ENCODE measurements at places on chromosomes 12 and 14.
A peak's percentile ranks its signal among the peaks of the same experiment; 100 is the strongest.

DNA sequence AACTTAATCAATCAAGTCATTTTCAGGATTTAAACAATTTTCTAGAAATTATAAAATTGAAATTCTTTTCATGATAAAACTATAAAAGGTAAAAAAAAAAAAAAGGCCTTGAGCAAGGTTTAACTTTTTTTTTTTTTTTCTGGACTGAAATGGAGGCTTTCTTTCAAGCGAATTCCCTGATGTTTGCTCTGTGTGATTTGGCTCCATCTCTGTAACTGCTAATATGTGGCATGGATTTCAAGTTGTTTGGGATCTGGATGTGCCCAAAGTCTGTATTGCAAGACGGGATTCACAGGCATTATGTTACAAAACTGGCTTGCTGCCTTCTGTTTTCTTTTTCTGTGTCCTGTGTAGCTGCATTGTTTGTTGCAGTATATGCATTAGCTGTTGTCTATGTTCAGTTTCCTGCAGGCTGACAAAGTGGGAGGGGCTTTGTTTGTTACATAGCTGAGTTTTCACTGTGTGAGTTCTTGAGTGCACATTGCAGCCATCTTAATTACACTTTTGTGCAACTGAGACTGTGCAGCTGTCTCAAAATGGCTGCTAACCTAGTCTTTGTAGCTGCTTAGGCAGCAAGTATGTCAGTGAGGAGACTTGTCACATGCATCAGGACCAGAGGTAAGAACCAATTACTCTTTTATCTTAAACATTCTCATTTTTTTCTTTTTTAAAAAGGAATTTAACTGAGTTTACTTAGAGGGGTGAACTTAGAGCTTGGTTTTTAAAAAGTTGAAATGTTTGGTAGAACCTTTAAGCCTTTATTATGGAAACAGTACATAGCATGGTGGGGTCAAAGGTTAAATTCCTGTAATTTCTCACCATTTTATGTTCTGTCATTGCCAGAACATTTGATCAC is 19.5 kb downstream of the ATF7IP start:
- peak; percentile 14 for DNase-seq

DNA sequence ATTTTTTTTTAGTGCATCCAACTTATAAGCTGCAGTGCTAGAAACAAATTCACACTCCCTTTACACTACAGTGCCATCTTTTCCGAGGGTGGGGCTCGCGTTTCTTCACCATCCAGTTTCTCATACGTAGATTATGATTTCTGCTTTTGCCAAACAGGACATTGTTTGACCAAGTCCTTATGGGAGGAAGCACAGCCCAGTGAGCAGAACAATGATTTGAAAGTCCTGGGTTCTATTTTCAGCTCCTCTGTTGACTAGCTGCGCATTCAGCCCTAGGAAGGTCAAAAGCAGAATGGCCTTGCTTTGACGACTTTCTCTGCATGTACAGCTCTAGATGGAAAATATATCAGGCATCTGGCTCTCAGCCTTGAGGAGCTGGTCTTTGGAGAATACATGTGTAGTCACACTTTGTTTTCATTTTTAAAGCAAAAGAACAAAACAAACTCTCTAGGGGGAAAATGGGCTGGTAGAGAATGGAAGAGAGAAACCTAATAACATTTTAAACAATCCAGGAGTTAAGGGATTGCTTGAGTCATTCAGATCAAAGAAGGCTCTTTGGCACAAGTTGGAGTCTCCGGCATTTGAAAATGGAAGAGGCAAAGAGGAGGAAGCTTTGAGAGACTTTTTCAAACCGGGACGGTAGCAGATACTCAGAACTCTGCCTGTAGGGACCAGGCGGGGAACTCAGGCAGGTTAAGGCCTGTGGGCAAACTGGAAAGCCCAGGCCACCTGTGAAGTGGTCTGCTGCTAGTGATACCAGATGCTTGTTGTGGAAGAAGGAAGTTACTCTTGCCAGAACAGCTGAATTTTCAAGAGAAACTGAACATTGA is 257.3 kb upstream of the PLEKHG7 start:
- no peak for DNase-seq

GRCh38 chr14:77554207-77554606 is 55.6 kb upstream of the ISM2 start:
- no peak for DNase-seq

- DNase-seq, result no peak
These were observed 362.6 kb upstream of the CLEC14A start for GRCh38 chr14:38618514-38618913.

- no peak for DNase-seq
These were observed 28.7 kb downstream of the CRACR2A start for GRCh38 chr12:3723916-3724805.

GRCh38 chr14:104141621-104142091 is 3.3 kb downstream of the KIF26A start:
- DNase-seq, result no peak

DNA sequence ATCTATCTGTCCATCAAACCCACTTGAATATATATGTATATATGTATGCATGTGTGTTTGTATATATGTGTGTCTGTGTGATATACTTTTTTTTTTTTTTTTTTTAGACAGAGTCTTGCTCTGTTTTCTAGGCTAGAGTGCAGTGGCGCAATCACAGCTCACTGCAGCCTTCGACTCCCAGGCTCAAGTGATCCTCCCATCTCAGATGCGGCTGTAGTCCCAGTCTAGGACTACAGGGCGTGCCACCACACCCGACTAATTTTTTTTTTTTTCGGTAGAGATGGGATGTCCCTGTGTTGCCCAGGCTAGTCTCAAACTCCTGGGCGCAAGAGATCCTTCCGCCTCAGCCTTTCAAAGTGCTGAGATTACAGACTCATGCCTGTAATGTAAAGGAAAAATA is 13.0 kb upstream of the APOBEC1 start:
- no peak for DNase-seq

- no peak for DNase-seq
These were observed 40.8 kb upstream of the POC1B start for GRCh38 chr12:89566615-89567014.

DNA sequence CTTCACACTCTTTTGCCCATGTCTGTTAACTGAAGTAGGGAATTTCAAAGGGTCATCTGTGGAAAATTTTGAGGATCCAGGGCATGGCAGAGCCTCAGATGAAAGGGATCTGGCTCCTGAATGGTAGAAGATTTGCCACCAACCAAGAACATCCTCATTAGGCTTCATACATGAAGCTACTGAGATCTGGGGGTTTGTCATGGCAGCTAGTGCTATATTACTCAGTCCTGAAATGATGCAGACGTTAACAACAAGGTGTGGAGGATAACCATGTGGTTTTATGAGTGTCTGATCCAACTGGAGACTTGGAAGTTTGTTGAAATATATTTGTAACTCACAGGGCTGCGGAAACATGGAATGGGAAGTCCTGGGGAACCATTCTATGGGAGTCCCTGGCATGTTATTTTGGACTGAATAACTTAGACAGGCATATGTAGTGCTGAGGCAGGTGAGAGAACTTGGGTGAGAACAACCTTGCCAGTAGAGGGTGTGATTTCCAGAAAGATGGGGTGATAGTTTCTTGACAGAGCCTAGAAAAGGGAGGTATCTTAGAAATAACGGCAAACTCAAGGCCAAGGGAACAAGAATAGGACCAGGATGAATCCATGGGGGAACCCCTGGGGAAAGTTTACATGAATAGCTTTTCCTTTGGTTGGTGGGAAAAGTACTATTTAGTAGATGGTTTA is 42.0 kb upstream of the C12orf75 start:
- DNase-seq, result no peak

GRCh38 chr12:124147575-124147974 is 147.3 kb upstream of the RFLNA start:
- no peak for DNase-seq

DNA sequence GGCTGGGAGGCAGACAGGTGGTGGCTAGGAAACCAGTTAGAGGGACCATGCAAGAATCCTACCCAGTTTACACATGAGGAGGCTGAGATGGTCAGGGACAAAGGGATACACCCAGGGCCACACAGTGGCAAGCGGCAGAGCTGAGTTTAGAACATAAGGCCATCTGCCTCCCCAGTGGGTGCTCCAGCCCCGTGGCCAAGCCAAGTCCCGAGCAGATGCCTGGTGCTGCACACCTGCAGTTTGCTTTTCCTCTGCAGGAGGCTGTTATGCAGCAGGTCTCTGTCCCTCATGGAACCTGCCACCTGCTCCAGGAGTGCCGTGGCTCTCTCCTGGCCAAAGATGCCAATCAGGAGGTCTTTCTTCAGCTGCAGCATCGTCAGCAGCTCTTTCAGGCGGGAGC is 70.8 kb downstream of the SYNE3 start:
- DNase-seq, result no peak

DNA sequence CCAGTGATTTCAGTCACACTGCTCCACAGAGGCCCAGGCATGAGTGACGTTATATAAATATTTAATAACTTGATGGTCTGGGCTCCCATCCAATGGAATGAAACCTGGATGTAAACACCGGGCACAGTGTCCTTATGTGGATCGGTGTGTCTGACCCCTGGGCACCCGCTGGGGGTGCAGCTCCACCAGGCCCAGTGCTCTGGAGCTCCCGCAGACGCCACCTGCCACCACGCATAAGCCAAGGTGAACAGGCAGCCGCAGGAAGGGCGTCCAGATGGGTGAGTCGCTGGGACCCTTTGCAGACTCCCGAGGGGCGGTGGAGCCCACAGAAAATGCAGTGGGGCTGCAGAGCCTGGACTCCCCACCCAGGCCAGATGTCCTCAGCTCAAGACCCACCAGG is 121.6 kb downstream of the SCARB1 start:
- no peak for DNase-seq

- DNase-seq, result no peak
These were observed 69.7 kb downstream of the ARF6 start for GRCh38 chr14:49962621-49963020.

GRCh38 chr12:27900920-27901879 is 71.3 kb downstream of the PTHLH start:
- no peak for DNase-seq

DNA sequence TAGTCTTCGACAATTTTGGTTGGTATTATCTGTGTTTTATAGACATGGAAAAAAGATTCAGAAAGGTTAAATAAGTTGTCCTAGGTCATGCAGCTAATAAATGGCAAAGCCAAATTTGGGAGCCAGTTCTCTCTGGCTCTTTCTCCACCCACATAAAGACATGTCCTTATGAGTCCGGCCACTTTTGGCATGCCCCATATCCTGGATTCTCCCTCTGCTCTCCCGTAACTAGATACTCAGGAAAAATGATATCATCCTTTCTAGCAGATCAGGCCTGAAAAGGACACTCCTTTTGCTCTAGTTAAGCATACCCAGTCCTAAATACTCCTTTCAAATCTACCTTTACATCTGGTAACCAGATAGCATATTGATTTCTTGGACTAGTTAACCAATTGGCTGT is 64.4 kb downstream of the TTLL5 start:
- DNase-seq, result no peak

DNA sequence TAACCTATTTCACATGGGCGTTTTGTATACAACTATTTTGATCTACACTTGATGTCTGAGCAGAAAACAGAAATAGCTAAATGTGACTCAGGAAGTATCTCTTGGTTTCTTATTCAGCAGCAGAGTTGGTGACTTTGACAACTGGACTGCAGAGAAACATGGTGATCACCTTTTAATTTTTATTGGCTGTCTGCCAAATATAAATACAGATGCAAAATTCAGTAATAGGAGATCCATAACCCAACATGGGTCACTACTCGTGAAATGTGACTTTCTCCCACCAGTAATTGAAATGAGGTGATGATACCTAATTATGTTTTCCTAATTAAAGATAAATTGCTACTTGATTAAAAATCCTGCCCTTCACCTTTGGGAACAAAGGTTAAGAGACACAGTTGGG is 487.1 kb downstream of the NELL2 start:
- DNase-seq, result no peak

- DNase-seq, result no peak
These were observed 184.5 kb downstream of the MON2 start for GRCh38 chr12:62651138-62651537.

DNA sequence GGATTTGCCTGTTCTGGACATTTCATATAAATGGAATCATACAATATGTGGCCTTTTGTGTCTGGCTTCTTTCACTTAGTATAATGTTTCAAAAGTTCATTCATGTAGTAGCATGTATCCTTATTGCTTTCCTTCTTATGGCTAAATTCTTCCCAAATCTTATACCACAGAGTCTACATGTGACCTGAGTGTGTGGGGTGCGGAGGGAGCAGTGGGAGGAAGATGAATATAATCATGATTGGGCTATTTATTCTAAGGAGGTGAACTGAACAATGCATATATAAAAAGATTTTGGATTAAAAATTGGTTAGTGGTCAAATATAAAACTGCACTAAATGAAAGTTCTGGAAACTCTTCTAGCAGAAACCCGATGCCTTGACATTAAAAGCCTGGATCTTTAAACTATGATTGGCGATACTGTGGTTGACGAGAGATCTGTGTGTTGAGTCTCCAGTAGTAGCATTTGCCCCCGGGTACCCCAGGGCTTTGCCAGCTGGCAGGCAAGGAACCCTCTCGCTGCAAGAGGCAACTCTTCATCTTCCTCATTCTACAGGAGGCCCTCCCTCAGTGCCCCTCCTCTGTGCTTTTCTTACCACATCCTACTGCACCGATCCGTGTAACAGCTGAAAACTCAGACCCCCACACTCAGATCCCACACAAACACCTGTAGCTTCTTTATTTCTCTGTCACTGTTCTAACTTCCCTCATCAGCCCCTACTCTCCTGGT is 2.6 kb downstream of the CYP46A1 start:
- no peak for DNase-seq

- DNase-seq, result no peak
These were observed 8.7 kb upstream of the CCDC60 start for GRCh38 chr12:119325813-119326212.

DNA sequence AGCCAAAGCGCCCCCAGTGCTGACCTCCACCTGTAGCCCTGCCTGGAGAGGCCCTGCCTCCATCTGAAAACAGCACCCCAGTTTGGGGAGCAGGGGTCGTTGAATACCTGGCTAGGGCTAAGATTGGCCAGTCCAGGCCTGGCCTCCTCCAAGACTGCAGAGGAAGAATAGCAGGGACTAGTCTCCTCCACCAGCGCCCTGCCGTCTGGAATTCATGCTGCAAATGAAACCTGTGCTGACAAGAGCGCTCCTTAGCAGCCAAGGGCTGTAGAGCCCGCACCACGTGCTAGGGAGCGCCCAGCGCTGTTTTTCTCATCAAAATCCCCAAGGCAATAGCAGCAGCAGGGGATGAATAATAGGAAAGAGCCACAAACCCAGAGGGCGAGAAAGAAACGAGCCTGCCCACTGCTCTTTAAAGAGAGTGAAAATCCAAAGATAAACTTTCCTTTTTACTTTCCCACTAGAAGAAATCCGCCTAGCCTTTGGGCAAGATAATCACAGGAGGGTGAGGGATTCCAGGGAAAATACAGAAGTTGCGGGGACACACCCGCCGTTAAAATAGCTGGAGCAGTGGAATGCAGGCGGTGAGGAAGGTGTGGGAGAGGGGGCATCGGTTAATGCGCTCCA is 3.3 kb downstream of the COL2A1 start:
- no peak for DNase-seq
